ENCODE measurements at places on chromosomes 11 and 22.

DNA sequence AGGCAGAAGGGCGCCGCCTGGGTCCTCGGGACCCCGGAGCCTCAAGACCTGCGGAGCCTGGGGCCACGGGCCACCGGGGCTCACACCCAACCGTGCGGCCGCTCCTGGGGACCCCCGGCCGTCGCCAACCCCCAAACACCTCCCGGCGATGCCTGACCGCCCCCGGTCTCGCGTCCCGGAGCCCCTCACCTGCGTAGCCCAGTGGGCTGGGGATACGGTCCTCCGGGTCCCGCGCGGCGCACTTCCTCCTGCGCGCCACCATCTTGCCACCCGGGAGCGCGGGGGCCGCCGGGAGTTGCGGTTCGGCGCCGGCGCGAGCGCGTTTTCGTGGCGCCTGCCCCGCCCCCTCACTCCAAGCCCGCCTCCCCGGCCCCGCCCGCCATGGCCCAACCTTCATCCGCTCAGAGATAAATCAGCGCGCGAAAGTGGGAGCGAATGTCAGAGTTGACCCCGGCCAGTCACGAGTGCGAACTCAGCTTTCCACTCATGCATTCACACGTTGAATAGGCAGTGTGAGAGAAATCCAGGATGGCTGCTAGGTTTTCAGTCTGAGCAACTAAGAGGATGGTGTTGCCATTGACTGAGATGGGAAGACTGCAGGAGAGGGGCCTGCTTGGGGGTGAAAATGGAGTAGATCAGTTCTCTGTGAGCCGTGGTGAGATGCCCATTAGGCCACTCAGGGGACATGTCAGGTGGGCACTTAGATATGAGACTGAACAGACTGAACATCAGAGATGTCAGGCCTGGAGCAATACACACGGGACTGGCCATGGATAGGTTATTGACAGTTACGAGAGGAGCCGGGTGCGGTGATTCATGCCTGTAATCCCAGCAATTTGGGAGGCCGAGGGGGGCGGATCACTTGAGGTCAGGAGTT, at the start of gene RRP7A:
TSS of gene RRP7A (minus strand) at position 272 of the 877 bp plus-strand sequence. CDS start at position 262, 10 bp downstream.
- peak within 1 kb of the TSS; percentile 70 for H3K27ac ChIP-seq
- no peaks in the 10 kb centered on the region for H3K27me3 ChIP-seq
- H3K4me1 ChIP-seq, result no peaks in the 10 kb centered on the region
- DNase-seq, result peak; percentile 81
- peak within 1 kb of the TSS; percentile 51 for H3K4me3 ChIP-seq

DNA sequence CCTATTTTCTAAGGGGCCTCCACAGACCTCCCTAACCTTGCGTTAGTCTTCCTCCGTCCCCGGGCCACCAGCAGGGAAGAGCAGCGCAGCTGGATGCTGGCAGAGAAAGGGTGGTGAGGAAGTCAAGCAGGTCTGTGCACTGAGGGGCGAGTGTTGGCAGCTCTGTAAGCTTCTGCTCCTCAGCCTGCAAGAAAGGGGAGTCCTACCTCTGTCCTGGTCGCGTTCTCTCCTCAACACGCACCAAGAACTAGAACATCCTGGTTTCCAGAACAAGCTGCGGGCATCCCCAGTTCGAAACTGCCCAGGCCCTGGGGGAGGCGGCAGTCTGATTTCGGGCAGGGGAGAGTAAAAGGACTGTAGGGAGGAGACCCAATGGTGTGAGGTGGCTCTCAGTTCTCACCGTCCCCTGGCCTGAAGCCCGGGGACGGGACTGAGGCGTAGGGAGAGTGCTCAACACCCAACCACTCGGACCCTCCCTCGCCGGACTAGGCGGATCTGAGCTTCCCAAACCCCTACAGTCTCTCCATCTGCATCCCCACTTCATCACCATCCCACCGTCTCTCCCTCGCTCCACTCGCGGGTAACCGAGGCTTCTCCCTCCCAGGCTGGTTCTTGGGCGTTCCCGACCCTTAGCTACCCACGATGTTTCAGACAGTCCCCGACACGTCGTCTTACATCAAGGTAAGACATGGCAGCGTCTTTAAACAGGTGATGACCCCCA, 7.7 kb upstream of the FLI1 start:
- H3K27ac ChIP-seq, result no peak overlapping the region
- H3K4me3 ChIP-seq, result peak overlapping the region; percentile 60
- no peak for DNase-seq
- H3K4me1 ChIP-seq, result peaks cover 9% of the 10 kb centered on the region
- no peaks in the 10 kb centered on the region for H3K36me3 ChIP-seq
- peaks cover 94% of the 10 kb centered on the region for H3K27me3 ChIP-seq

- DNase-seq, result no peak
- H3K4me3 ChIP-seq, result no peak overlapping the region
- no peaks in the 10 kb centered on the region for H3K36me3 ChIP-seq
- 0 out of 2 replicates have a peak, but pooled peaks cover 1% of the 10 kb centered on the region for H3K4me1 ChIP-seq
Measured at GRCh38 chr11:121892131-121892681, 223.8 kb downstream of the BLID start.

GRCh38 chr11:134765565-134765964, 353.5 kb upstream of the B3GAT1 start:
- H3K4me1 ChIP-seq, result no peaks in the 10 kb centered on the region
- H3K27me3 ChIP-seq, result no peaks in the 10 kb centered on the region
- DNase-seq, result no peak
- no peaks in the 10 kb centered on the region for H3K36me3 ChIP-seq

DNA sequence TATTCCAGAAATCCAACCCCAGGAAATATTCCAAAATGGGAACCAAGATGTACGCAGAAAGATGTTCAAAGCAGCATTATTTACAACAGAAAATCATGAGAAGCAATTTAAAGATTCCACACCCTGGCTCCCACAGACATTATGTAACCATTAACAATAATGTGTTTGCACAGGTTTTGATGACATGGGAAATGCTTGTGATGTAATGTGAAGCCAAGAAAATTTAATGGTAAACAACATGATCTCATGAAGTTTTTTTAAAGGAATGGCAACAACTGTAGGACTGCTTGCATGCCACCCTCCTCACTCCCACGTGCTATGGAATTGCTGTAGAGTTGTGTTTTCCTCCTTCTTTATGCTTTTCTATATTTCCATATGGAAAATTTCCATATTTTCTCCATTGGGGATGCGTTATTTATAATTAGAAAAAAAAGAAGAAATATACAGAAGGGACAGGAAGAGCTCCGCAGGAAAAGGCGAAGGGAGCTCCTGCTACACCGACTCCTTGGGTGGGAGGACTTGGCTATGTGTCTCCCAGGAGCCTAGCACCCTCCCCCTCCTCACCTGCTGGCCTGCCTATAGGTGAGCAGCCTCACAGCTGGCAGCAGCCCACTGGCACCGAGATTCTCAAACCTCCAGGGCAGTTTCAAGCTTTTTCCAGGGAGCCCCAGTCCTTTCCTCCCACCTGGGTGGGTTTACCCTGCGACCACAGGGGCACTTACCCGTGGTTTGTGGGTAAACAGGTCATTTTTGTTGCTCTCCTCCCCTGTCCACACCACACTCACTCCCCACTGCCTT, 20.9 kb downstream of the LRFN4 start:
- H3K4me1 ChIP-seq, result peaks cover 4% of the 10 kb centered on the region
- H3K27ac ChIP-seq, result no peak overlapping the region
- DNase-seq, result no peak
- H3K36me3 ChIP-seq, result no peaks in the 10 kb centered on the region
- H3K27me3 ChIP-seq, result no peaks in the 10 kb centered on the region

DNA sequence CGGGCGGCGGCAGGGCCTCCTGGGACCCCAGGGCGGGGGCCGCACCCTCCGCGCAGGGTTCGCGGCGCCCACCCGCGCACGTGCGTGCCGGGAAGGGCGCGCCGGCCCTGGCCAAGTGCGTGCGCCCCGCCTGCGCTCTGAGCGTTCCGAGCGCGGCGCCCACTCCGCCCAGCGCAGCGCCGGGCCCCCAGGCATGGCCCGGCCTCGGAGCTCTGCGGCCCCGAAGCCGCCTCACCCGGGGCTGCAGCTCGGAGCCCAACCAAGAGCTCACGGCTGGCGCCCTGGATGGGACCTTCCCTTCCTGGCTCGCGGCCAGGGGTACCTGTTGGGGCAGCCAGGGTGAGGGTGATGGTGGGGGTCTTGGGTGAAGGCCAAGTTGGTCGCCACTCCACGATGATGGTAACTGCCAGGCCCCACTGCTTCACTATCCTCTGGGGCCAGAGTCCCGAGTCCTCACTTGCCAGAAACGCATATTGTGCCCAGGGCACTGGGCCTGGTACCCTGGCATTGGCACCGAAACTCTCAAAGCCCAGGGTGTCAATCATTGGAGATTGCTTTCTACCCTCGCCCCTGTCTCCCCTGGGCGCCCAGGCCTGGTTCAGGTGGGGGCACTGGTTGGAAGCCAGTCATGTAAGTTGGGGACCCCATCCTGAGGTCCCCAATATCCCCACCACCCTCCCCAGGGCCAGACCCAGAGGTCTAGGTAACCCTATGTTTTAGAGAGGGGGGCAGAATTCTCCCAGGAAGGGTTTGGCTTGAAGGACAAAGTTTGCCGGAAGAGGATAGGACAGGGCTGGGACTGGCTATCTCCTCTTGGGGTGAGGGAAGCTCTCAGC, 882 bp downstream of the ANO1 start:
- peak; percentile 54 for DNase-seq
- H3K4me3 ChIP-seq, result peak overlapping the region; percentile 17
- no peak overlapping the region for H3K27ac ChIP-seq
- peaks cover 61% of the 10 kb centered on the region for H3K27me3 ChIP-seq

- no peaks in the 10 kb centered on the region for H3K27me3 ChIP-seq
- H3K36me3 ChIP-seq, result no peaks in the 10 kb centered on the region
- no peak overlapping the region for H3K27ac ChIP-seq
- no peak for DNase-seq
Measured at GRCh38 chr11:128422576-128423370, 164.6 kb downstream of the ETS1 start.

DNA sequence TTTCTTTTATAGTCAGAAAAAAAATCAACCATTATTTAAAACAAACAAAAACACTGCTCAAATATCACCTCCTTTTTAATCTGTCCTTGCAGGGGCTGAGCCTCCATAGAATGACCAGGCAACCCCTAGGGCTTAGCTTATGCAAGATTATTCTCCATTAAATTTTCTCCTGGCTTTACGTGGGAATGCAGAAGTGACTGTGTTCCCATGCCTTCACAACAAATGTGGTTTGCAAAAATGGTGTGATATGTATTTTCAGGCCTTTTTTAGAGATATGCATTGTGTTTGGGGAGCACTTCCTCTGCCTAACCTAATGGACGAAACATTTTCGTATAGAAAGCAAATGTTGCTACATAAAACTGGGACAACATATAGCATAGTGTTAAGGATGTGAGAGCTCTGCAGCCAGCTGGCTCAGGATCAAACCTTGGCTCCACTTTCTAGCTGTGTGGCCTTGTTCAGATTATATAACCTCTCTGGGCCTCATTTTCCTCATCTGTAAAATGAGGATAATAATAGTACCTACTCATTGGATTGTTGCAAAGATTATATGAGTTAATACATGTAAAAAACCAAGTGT, 82.6 kb downstream of the PARVA start:
- no peaks in the 10 kb centered on the region for H3K27me3 ChIP-seq
- DNase-seq, result no peak
- H3K27ac ChIP-seq, result no peak overlapping the region
- H3K36me3 ChIP-seq, result no peaks in the 10 kb centered on the region
- no peaks in the 10 kb centered on the region for H3K4me1 ChIP-seq
- no peak overlapping the region for H3K4me3 ChIP-seq

GRCh38 chr11:99268886-99269285, 248.1 kb downstream of the CNTN5 start:
- H3K27me3 ChIP-seq, result no peaks in the 10 kb centered on the region
- H3K4me3 ChIP-seq, result no peak overlapping the region
- no peak for DNase-seq
- no peak overlapping the region for H3K27ac ChIP-seq

DNA sequence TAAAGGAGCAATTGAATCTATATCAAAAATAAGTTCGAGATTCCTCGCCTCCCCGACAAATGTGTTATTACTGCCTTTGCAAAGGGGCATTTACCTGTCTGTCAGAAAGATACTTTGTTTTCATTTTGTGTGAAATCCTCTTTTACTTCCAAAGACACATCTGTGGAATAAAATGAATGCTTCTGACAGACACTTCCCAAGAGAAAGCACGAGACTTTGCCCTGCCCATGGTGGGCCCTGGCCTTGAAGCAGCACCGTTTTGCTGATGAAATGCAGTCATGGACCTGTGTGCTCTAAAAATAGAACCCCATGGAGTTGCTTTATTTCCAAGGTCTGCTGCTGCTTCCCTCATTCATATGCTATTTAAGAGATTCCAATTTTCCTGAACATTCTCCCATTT, 85.9 kb upstream of the USP47 start:
- no peak overlapping the region for H3K4me3 ChIP-seq
- DNase-seq, result no peak
- no peak overlapping the region for H3K27ac ChIP-seq
- H3K27me3 ChIP-seq, result no peaks in the 10 kb centered on the region

DNA sequence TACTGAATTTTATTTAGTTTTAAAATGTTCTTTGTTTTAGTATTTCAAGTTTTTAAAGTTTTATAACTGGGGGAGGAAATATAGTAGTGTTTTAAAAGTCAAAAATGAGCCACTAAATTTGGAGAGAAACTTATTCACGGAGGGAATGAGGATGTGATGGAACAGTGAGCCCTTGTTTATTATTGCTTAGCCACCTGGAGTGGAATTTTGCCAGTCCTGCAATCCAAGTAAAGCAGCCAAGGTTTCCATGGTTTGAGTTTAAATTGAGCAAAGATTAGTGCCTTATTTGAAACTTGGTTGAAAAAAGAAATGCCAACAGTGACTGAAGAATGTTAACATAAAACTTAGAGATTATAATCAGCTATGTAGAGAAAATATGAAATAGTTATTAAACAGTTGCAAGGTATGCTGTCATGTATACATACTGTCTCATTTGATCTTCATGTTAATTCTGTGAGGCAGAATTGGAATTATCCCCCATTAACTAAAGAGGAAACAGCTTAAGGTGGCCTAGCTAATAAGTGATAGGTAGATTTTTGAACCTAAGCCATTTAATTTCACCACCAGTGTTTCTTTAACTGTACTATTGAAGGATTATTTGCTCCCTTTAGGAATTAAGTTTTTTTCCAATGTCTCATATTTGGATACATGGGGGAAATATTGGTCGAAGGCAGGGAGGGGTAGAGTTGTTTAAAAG, 36.4 kb downstream of the SWAP70 start:
- no peak for DNase-seq
- no peaks in the 10 kb centered on the region for H3K36me3 ChIP-seq
- H3K4me3 ChIP-seq, result no peak overlapping the region
- no peak overlapping the region for H3K27ac ChIP-seq
- no peaks in the 10 kb centered on the region for H3K27me3 ChIP-seq

DNA sequence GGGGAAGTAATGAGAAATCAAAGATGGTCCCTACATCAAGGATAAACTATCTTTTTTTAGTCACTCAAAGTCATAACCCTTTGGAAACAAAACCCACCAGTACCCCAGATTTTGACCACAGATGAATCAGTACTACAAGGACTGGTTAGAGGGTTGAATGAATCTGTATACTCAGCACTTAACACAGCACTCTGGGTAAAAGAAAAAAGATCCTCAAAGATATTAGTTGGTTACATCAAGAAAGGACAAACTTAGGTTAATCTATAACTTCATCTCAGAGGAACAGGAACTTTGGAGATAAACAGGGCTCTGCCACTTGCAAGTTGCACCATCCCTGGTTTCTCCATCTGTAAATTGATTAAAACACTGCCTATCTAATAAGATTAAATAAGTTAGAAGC, 18.8 kb downstream of the SC5D start:
- H3K27ac ChIP-seq, result no peak overlapping the region
- H3K4me1 ChIP-seq, result no peaks in the 10 kb centered on the region
- H3K36me3 ChIP-seq, result peaks cover 31% of the 10 kb centered on the region
- no peak overlapping the region for H3K4me3 ChIP-seq

- H3K4me3 ChIP-seq, result no peak overlapping the region
- H3K27me3 ChIP-seq, result no peaks in the 10 kb centered on the region
- H3K4me1 ChIP-seq, result no peaks in the 10 kb centered on the region
- H3K36me3 ChIP-seq, result no peaks in the 10 kb centered on the region
- no peak overlapping the region for H3K27ac ChIP-seq
Measured at GRCh38 chr11:122050021-122050690, 65.9 kb downstream of the BLID start.

Data from H1 (cell line).